ENCODE measurements at places on chromosomes 6 and 20.

- no peak for DNase-seq
These were observed 2.1 kb downstream of the GFOD1 start for GRCh38 chr6:13485303-13485702.

- no peak for DNase-seq
These were observed 8.7 kb upstream of the ADGRG6 start for GRCh38 chr6:142293121-142293520.

GRCh38 chr6:36290668-36291620 lies 21.1 kb downstream of the PNPLA1 start:
- DNase-seq = no peak

DNA sequence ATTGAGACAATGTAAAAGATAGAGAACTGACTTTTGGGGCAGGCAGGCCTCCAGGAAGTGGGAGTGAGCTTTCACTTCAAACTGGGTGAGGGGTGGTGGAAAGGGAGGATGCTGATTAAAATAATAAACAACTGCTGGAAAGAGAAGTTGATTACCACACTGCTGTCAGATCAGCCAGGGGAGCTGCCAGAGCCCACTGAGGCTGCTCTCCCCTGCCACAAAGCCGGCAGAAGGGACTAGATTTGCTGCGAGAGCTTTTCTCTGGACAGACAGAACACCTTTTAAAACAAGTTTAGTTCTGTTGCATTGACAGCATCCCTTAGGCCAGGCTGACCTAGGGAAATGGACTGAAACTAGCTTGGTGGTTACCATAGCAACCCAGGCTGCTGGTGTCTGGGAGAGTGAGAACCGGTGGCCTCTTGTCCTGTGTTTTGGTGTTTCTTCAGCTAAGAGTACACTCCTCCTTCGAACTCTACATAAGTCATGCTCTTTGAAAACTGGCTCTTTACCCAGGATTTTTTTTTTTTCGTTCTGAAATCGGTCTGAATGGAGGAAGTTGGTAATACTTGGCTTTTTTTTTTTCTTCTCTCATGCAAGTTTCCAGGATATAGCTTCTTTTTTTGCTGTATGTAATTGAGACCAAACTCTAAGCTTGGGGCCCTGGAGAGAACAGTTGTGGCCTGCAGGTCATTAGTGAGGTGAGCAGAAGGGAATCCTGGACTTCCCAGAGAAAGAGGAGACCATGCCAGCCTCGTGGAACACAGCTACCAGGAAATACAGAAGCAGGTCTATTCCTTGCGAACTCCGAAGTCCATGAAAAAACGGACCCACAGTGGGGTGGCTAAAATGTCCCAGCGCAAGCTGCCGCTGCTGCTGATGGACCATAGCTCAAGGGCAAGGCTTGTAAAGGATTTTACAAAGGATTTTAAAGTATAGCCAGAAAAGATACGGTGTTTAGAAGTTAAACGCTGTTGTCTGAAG lies 374.4 kb downstream of the UTRN start:
- DNase-seq = peak; percentile 7

- DNase-seq = no peak
These were observed 37.2 kb upstream of the CALHM6 start for GRCh38 chr6:116424001-116424400.

GRCh38 chr20:63080411-63080810 lies 73.6 kb upstream of the BHLHE23 start:
- no peak for DNase-seq

- DNase-seq = no peak
These were observed 459.6 kb upstream of the SOX4 start for GRCh38 chr6:21133901-21134300.

GRCh38 chr6:128310451-128310850 lies 209.9 kb downstream of the PTPRK start:
- no peak for DNase-seq

- no peak for DNase-seq
These were observed 13.1 kb downstream of the ITPR3 start for GRCh38 chr6:33634161-33634727.

DNA sequence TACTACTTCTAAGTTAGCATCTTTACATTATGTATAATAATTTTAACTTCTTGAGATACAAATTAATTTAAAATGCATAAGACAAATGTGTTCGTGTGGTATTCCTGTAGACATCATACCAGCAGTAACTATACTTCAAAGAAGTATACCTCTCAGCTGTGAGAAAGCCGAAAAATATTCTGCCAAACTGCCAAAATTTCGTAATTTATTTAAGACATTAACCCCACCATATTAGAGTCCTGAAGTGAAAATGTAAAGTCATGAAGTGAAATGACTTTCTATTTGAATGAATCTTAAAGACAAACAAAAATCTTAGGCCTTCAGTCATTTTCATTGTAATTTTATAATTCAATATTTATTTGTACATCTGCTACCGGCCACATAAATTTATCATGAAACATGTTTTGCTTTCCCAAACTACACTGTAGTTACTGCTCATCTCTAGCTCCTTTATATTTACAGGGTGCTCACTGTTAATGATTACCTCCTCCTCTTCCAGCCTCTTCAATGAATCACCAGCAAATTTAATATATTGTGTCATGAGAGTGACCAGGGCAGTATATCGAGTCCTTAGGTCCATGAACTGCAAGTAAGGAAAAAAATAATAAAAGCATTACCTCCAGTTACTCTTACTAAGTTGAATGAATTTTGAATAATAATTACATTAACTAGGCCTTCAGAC lies 18.5 kb downstream of the DST start:
- DNase-seq = no peak

DNA sequence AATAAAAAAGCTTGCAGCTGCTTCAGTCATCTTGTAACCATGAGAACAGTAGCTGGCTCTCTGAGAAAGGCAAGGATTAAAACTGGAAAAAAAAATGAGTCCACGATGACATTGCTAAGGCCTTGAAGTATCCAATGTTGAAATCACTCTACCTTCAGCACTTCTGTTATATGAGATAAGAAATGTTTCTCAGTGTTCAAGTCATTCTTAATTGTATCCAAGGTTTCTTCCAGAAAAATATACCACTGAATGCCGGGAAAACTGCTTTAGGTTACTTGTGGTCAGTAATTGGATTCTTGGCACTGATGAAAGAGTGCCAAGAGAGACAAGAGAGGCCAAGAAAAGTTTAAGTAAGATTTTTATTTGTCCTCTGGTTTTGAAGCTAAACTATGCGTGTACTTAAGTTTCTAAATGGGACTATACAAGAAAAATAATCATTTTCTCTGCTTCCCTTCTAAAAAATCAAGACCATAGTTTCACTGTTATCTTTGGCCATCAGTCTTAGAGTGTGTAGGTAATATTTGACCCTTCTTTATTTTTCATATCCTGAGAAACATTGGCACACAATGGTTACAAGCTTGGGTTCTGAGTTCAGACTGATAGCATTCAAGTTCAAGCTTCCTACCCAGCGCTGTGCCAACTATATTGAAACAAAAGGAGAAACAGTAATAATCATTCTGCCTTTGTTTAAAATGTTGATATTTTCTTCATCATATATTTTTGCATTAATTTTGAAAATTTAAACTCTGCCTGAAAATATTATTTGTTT lies 84.6 kb downstream of the TRDN start:
- DNase-seq = no peak

DNA sequence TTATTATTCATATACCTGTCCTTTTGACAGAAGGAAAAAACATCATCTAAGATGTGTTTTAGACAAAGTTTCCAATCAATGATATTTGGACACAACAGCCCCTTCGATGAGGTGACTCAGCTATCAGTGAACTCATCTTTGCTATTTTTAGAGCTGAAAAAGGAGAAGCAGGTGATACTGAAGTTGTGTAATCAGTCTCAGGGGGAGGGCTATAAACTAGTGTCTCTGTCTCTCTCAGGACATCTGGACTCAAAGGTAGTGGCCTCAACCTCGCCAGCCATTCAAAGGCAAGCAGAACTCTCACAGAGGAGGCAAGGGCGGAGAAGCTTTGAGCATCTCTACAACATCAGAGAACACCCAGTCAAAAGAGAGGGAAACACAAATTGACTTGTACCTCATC lies 135.4 kb downstream of the BFSP1 start:
- DNase-seq = no peak

- DNase-seq = no peak
These were observed 140.8 kb downstream of the ALDH8A1 start for GRCh38 chr6:134809130-134809529.

DNA sequence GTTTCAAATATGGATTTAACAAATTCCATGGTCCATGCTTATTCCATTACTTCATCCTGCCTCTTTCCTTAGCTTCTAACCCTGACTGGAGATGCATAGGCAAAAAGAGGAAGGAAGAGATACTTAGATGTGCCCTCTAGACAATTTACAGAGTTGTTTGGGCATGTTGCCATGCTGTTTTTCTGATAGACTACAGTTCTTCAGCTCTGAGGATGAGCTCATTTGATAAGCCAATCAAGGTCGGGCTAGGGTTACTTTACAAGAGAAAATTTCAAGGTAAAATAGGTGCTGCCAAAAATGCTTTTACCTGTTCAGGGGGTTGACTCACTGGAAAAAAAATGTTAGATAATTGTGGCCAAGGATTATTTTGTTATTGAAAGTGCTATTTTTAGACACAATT lies 5.9 kb downstream of the HCRTR2 start:
- no peak for DNase-seq

GRCh38 chr6:10791673-10792072 lies 44.1 kb downstream of the TMEM14B start:
- DNase-seq = no peak

GRCh38 chr6:154981079-154981870 lies 13.8 kb upstream of the TIAM2 start:
- no peak for DNase-seq

GRCh38 chr20:3072530-3073250 lies 1.3 kb downstream of the OXT start:
- no peak for DNase-seq

- DNase-seq = no peak
These were observed 587.8 kb upstream of the JAG1 start for GRCh38 chr20:11261533-11262000.

- DNase-seq = no peak
These were observed 29.3 kb downstream of the BCAS4 start for GRCh38 chr20:50824137-50824536.

DNA sequence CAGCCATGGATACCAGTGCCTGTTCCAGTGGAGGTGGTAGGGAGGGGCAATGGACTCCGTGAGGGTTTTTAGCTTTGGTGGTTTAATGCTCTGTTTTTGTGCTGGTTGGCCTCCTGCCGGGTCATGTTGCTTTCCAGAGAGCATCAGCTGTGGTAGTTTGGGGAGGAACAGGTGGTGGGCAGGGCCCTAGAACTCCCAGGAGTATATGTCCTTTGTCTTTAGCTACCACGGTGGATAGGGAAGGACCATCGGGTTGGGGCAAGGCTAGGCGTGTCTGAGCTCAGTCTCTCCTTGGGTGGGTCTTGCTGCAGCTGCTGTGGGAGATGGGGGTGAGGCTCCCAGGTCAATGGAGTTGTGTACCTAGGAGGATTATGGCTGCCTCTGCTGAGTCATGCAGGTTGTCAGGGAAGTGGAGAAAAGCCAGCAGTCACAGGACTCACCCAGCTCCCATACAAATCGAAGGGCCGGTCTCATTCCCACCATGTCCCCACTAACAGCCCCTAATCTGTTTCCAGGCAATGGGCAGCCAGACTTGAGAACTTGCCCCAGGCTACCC lies 38.9 kb downstream of the MRAP2 start:
- no peak for DNase-seq

DNA sequence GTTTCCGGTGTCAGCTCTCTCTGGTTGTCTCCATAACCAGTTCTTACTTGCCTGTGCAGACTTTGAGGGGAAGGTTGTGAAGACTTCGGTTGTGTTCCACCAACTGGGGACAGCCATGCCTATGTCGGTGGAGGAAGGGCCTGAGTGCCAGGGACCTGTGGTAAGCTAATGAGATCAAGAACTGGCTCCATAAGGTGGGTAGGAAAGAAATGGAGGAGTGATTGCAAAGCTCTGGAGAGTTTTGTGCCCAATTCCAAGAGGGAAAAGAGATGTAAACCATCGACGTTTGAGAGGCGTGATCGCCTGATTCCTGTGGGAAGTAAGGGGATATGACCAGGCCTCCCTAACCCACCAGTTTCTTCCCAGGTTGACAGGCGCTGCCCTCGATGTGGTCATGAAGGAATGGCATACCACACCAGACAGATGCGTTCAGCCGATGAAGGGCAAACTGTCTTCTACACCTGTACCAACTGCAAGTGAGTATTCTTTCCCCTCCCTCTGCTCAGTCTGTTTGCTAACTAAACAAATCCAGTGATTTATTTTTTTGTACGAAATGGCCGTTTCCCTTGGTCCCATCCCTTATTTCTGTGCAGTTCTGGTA lies 893 bp downstream of the POLR1H start:
- DNase-seq = no peak

- peak; percentile 44 for DNase-seq
These were observed 192.0 kb downstream of the PREX1 start for GRCh38 chr20:48635791-48636267.
